ENCODE measurements at places on chromosomes 6 and 20. TPM values are rescaled to one million over a fixed set of nuclear protein-coding genes. Genes with fewer than 3 reads are reported as not detected.

FOXF2 gene
- total RNA-seq, result 154 TPM

GRCh38 chr6:105162377-105162776 lies 17.4 kb downstream of the POPDC3 start:
- no peak for ATAC-seq

DNA sequence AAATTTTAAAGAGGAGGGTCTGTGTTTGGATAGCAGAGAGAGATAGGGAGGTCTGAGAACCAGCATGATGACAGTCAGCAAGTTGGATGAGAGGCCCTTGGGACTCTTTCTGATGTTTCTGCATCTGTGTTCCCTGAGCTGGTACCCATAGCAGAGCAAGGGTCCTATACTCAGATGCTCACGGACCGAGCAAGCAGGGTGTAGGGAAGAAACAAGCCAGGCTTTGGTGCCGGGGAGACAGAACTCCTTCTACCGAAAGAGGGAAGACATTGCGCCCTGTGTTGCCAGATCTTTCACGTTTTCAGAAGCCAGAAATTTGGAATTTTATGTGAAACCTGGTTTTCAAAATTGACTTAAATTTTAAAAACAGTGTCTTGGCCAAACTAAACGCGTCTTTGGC lies 34.6 kb downstream of the NEDD9 start:
- no peak for ATAC-seq

DNA sequence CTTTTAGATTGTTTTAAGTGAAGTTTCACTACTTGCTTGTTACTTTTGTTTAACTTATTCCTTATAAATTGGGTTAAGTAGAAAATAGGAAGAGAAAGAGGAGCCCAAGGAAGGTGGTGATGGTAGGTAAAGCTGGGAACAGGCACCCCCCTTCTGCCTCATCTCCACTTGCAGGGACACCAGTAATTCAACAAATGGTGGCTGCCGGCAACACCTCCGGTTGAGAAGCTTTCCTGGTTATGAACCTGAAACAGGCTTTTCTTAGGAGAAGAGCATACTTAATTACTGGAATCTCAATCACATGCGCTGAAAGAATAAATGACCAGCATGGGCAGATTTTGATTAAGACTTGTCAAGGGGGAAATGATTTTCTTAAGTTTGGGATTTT lies 158.9 kb upstream of the ZNF217 start:
- no peak for ATAC-seq

DNA sequence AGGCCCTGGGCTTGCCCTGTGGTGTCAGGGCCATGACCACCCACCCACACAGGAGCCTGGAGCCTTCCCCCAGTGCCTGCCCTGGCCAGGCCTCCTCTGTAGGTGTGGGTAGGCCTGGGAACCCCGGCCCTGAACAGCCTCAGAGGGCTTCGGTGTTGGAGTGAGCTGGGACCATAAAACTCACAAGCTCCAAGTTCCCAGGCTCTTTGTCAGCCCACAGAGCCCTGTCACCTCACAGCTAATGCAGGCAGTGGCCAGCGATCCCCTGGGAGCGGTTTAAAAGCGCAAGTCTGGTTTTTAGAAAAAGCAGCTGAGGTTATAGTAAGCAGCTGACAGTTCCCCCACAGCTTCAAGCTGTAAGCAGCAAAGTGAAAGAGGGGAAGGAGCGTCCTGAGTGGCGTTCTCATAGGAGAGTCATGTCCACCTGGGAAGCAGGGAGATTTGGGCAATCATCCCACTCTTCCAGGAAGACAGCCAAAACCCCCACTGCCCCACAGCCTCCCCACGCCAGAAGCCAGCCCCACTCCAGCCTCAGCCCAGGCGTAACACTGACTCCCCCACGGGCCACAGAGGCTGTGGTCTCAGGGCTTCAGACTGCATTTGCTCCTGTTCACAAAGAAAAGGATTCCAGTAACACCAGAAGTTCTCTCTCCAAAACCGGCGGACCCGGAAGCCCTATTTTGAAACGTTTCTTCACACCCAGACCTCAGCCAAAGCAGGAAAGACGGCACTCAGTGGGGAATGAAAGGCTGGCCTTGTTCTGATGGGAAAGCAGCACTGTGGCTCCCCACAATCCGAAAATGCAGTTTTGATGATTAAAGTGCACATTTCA lies 34.3 kb upstream of the FOXC1 start:
- peak; percentile 29 for ATAC-seq
